ENCODE measurements at places on chromosomes 1 and 21.

DNA sequence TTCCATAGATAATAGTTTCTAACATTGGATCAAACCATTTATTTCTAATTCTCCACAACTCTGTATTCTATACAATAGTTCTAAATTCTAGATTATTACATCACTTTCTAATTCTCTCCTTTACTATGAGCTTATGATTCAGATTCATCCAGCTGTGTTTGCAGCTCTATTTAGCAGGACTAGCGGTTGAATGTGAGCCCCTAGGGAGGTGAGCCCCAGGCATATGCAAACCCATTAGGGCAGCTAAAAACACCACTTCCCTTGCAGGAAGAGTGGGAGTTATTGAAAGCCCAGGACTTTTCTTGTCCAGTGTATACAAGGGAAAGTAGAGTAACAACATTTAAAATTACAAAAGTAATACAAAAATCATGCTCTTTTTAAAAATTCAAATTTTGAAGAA, 56.9 kb downstream of the KRTAP19-8 start:
- no peak for DNase-seq

GRCh38 chr1:89512996-89513720, 11.5 kb upstream of the LRRC8B start:
- DNase-seq = no peak

DNA sequence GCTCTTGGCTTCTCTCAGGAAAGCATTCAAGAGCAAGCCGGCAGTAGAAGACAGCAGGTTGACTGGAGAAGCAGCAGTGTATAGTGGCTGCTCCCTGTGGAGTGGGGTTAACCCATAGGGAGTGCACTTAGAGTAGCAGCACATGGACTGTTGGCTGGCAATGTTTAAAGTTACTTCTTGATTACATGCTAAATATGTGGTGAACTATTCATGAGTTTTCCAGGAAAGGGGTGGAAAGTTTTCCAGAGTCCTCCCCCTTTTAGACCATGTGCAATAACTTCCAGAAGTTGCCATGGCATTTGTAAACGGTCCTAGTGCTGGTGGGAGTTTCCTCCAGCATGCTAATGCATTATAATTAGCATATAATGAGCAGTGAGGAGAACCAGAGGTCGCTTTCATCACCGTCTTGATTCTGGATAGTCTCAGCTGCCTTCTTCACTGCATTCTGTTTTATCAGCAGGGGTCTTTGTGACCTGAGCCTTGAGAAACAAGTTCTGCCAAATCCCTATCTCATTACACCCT, 131.8 kb downstream of the CCDC185 start:
- no peak for DNase-seq

DNA sequence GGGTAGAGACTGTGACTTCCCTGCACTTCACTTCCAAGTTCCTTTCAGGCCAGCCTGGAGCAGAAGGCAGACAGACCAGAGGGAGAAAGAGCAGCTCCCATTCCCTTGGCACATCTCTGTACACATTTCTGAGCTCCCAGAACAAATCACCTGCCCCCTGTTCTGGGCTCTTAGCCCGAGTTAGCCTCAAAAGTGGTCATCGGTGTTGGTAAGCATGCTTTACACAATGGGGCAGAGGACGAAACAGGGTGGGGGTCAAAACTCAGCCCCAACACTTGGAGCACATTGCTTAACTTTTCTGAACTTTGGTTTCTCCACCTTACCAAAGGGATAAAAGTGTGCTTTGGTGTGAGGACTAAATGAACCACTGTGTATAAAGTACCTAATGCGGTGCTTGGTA, 98.7 kb downstream of the DAB1 start:
- no peak for DNase-seq

GRCh38 chr1:229950020-229950419, 117.0 kb upstream of the GALNT2 start:
- no peak for DNase-seq

- no peak for DNase-seq
Measured at GRCh38 chr1:8659593-8659992, 157.8 kb downstream of the RERE start.

All from activated naive CD8-positive, alpha-beta T cell treated with anti-CD3 and anti-CD28 coated beads for 36 hours (primary cell).